Stimulated activated CD8-positive, alpha-beta memory T cell treated with anti-CD3 and anti-CD28 coated beads, Interleukin-4, amount 100 ng/mL, for 4 hours (primary cell): ENCODE measurements at places on chromosomes 7 and 10.

- no peak for DNase-seq
Measured at GRCh38 chr7:135448753-135449152, 61.1 kb downstream of the CNOT4 start.

- DNase-seq, result no peak
Measured at GRCh38 chr7:135755351-135755753, 6.7 kb upstream of the FAM180A start.

DNA sequence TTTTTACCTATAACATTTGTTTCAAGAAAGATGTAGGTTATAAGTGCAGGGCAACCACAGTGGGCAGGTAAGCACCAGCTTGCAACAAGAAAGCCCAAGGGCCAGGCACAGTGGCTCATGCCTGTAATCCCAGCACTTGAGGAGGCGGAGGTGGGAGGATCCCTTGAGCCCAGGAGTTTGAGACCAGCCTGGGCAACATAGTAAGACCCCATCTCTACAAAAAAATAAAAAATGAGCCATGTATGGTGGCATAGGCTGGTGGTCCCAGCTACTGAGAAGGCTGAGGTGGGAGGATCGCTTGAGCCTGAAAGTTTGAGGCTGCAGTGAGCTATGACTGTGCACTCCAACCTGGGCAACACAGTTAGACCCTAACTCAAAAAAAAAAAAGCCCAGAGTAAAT lies 12.8 kb downstream of the BCL7B start:
- DNase-seq, result no peak

- DNase-seq, result no peak
Measured at GRCh38 chr10:121405549-121405948, 192.7 kb downstream of the FGFR2 start.

DNA sequence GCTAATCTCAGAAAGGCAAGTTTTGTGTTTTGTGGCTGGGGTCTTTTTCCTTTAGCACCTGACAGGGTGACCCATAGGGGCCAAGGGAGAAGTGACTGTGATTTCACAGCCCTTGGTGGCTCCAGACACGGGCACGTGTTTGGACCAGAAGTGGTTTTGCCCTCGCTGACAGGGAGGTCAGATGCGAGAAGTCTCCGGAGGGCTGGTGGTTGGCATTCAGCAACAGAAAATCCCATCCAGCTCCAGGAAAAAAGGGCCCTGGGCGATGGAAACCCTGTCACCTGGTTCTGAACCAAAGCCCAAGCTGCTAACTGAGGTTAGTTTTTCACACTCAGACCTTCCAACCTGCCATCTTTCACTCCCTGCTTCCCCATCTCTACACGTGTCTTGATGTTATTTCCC lies 272.9 kb downstream of the TRIL start:
- no peak for DNase-seq

- DNase-seq, result no peak
Measured at GRCh38 chr7:12062062-12062461, 149.0 kb upstream of the TMEM106B start.

DNA sequence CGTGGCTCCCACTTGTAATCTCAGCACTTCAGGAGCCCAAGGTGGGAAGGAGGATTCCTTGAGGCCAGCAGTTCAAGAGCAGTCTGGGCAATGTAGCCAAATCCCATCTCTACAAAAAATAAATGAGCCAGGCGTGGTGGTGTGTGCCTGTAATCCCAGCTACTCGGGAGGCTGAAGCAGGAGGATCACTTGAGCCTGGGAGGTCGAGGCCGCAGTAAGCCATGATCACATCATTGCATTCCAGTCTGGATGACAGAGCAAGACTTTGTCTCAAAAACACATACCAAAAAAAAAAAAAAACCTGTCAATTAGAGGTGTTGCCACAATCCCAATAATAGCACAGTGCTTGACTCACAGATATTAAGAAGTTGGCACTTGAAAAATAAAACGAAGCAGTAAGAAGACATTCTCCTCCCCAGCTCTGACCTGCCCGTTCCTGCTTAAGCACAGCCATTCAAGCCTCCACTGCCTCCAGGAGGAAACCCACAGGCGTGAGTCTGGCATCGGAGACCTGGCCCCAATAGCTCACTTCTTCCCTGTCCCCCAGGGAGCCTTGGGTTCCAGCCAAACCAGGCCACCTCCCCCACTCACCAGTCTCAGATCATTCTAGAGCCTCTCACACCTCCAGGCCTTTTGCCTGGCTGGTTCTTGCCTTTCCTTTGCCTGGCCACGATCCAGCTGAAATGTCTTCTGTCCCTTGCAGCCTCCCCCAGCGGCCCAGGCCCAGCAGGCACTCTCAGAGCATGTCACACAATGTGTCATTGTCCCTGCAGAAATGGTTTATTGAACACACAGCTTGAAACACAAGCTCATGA lies 45.3 kb upstream of the GTF2I start:
- no peak for DNase-seq

- no peak for DNase-seq
Measured at GRCh38 chr10:78912361-78913218, 156.2 kb upstream of the ZMIZ1 start.

GRCh38 chr10:24777196-24777595 lies 53.5 kb upstream of the ARHGAP21 start:
- DNase-seq, result no peak
